Cardiac muscle cell (in vitro differentiated cells and primary cell): ENCODE measurements at places on chromosomes 1 and 21. TPM values are rescaled to one million over a fixed set of nuclear protein-coding genes. Genes with fewer than 3 reads are reported as not detected.

FALEC gene
- polyA plus RNA-seq, result 4.7 and 6.2 TPM in 2 replicates

CDA gene
- not detected in 2 replicates for polyA plus RNA-seq

ACTN2 gene
- polyA plus RNA-seq, result 785 and 814 TPM in 2 replicates

FCGR2B gene
- polyA plus RNA-seq, result not detected in 2 replicates

ECM1 gene
- polyA plus RNA-seq, result 1.9 and 2.9 TPM in 2 replicates

CFAP74 gene
- polyA plus RNA-seq, result 0.65 and 1.7 TPM in 2 replicates

SLC37A1 gene
- polyA plus RNA-seq, result 3.5 and 6.0 TPM in 2 replicates

AMY1B gene
- polyA plus RNA-seq, result not detected in 2 replicates

PTPRC gene
- polyA plus RNA-seq, result 0.07 TPM in 1 of 2 replicates, not detected in the other

OR2T33 gene
- polyA plus RNA-seq, result 0.17 TPM in 1 of 2 replicates, not detected in the other

FH gene
- polyA plus RNA-seq, result 163 and 175 TPM in 2 replicates

HSPA6 gene
- not detected in 2 replicates for polyA plus RNA-seq

DMBX1 gene
- not detected in 2 replicates for polyA plus RNA-seq

CHRM3 gene
- polyA plus RNA-seq, result 0.93 and 2.2 TPM in 2 replicates

MNDA gene
- polyA plus RNA-seq, result not detected in 2 replicates

FHAD1 gene
- 0.24 and 3.5 TPM in 2 replicates for polyA plus RNA-seq

NUDT4B gene
- not detected in 2 replicates for polyA plus RNA-seq

SPRR1A gene
- polyA plus RNA-seq, result not detected in 2 replicates

PARS2 gene
- polyA plus RNA-seq, result 15.5 and 17.7 TPM in 2 replicates

RPF1 gene
- 44.7 and 48.3 TPM in 2 replicates for polyA plus RNA-seq

CNTN2 gene
- polyA plus RNA-seq, result 0.06 TPM in 1 of 2 replicates, not detected in the other

ZMYND12 gene
- polyA plus RNA-seq, result 0.21 and 1.9 TPM in 2 replicates

TAF1A gene
- polyA plus RNA-seq, result 3.9 and 5.5 TPM in 2 replicates

TMEM200B gene
- 18.7 and 33.0 TPM in 2 replicates for polyA plus RNA-seq

S100A7A gene
- polyA plus RNA-seq, result not detected in 2 replicates

DTL gene
- 7.1 and 10.7 TPM in 2 replicates for polyA plus RNA-seq

SPRR5 gene
- polyA plus RNA-seq, result not detected in 2 replicates

BRINP3 gene
- polyA plus RNA-seq, result 5.0 and 10.8 TPM in 2 replicates

BTG2 gene
- 64.2 and 66.0 TPM in 2 replicates for polyA plus RNA-seq

RPE65 gene
- 0.67 TPM in 1 of 2 replicates, not detected in the other for polyA plus RNA-seq

NMNAT2 gene
- polyA plus RNA-seq, result not detected in 2 replicates

ALPL gene
- 0.21 and 0.77 TPM in 2 replicates for polyA plus RNA-seq

TNFAIP8L2 gene
- 0.20 and 0.39 TPM in 2 replicates for polyA plus RNA-seq

AIM2 gene
- polyA plus RNA-seq, result not detected in 2 replicates

F3 gene
- 0.81 and 1.6 TPM in 2 replicates for polyA plus RNA-seq

PLPP3 gene
- polyA plus RNA-seq, result 41.3 and 41.4 TPM in 2 replicates

RBM11 gene
- polyA plus RNA-seq, result 2.6 and 3.3 TPM in 2 replicates

C8A gene
- not detected in 2 replicates for polyA plus RNA-seq

MYOG gene
- polyA plus RNA-seq, result 0.62 TPM in 1 of 2 replicates, not detected in the other

CRYBG2 gene
- polyA plus RNA-seq, result 0.89 and 1.7 TPM in 2 replicates

INKA2 gene
- polyA plus RNA-seq, result 4.5 and 7.2 TPM in 2 replicates

LPGAT1 gene
- polyA plus RNA-seq, result 18.3 and 18.5 TPM in 2 replicates

CLCA1 gene
- not detected in 2 replicates for polyA plus RNA-seq

OR6K3 gene
- not detected in 2 replicates for polyA plus RNA-seq

F5 gene
- 0.01 and 0.17 TPM in 2 replicates for polyA plus RNA-seq

HCRTR1 gene
- polyA plus RNA-seq, result not detected in 2 replicates
